Cerebellar nuclear complex (tissue), 1 donor: ENCODE measurements at places on chromosomes 11 and 22.
A peak's percentile ranks its signal among the peaks of the same experiment; 100 is the strongest.

- DNase-seq, result no peak
Observed at GRCh38 chr11:65224930-65225278, 36.9 kb upstream of the POLA2 start.

GRCh38 chr11:44367452-44367851, 57.5 kb upstream of the ALX4 start:
- no peak for DNase-seq

DNA sequence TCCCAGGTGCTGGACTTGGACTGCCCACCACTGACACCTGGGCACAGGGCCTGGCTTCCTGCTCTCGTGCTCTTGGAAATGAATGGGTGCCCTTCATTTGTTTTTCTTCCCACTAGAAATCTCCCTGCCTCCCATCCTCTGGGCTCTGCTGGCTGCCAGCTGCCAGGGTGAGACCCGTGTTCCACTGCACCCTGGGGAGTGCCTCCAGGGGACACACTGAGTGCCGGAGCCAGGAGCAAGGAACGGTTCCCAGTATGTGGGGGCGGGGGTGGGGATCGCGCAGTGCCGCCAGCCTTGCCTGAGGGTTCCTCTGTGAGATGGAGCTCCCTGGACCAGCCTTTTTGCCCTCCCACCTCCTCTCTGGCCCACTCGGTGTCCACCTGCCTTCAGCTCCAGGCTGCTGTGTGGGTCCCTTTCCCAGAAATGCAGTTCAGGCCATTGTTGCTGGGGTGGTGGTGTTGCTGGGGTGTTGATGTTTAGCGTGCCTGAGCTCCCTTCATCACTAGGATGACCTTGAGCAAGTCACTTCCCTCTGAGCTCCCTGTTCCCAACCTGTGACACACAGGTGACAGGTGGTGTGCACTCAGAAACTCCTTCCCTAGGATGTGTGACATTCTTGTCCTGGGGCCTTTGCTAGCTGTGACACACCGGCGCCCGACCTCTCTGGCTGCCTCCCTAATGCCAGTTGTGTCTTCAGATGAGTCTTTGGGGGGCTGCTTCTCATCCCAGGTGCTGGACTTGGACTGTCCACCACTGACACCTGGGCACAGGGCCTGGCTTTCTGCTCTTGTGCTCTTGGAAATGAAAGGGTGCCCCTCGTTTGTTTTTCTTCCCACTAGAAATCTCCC, 72.1 kb downstream of the MED15 start:
- DNase-seq, result no peak

DNA sequence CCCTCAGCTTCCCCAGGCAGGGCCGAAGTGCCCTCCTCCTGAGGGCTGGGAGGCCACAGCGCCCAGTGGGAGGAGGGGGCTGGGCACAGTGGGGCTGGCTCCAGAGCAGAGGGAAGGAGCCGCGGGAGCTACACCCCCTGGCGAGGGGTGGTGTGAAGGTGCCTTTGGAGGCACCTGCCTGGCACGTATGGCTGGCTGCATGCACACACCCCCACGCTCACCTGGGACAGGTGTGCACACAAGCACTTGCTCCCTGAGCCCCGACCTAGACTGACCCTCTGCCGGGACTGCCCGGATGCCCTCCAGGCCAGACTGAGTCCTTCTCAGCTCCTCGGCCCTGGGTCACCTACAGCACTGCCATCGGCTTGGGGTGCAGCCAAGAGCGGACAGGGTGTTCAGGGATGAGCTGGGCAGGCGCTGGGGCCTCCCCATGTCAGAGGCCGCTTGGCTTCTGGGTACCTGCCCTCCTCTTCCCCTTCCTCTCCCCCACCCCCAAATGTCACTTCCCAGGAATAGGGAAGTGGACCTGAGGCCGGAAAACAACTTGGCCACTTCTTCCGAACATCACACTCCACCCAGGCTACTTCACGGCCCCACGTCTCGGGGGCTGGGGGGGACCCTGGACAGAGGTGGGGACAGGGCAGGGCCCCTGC, 7.4 kb upstream of the PIM3 start:
- DNase-seq, result no peak

DNA sequence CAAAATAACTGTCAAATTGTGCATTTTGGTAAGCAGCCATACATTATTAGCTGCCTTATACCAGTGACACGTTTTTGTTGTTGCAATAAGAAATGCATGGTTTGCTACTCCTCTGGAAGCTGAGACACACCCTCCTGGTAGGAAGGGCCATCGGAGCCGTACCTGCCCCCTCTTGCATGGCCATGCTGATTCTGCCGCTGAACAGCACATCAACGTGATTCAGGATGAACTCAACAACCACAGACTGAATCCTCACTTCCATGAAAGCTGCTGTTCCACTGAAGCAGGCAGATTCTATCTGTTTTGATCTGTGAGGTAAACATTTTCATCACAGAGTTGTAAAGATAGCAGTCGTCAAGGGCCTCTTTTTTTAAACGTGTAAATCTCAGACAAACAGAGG, 38.6 kb upstream of the TP53AIP1 start:
- no peak for DNase-seq

- no peak for DNase-seq
Observed at GRCh38 chr11:68016161-68016903, 6.2 kb downstream of the ALDH3B1 start.

GRCh38 chr11:110524238-110524637, 94.5 kb downstream of the FDX1 start:
- no peak for DNase-seq

- no peak for DNase-seq
Observed at GRCh38 chr11:40186437-40187263, 1272.8 kb downstream of the LRRC4C start.

DNA sequence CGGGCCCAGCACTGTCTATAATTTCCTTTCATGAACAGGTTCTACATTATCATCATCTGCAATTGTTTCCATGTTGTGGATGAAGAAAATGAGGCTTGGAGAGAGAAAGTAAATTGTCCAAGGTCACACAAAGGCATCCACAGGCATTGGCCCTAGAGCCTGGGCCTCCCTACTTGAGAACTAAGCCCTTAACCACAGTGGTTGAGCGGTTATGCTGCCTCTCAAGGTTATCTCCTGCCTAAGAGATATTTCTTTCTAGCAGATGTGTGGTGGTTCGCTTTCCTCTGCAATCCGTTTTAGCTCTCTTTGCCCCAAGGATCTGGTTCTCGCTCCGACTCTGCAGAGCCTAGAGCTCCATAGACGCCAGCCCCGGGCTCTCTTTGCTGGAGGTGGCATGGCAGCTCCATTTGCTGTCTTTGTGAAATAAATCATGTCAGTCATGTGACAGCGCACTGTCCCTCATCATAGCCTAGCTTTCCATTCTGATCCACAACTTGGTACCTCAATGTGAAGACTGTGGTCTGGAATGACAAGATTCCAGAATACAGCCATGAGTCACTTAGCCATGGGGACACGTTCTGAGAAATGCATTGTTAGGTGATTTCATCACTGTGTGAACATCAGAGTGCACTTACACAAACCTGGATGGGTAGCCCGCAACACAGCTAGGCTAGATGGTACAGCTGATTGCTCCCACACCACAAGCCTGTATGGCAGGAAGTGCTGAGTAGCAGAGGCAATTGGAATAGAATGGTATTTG, 27.2 kb downstream of the RPS6KA4 start:
- DNase-seq, result no peak

DNA sequence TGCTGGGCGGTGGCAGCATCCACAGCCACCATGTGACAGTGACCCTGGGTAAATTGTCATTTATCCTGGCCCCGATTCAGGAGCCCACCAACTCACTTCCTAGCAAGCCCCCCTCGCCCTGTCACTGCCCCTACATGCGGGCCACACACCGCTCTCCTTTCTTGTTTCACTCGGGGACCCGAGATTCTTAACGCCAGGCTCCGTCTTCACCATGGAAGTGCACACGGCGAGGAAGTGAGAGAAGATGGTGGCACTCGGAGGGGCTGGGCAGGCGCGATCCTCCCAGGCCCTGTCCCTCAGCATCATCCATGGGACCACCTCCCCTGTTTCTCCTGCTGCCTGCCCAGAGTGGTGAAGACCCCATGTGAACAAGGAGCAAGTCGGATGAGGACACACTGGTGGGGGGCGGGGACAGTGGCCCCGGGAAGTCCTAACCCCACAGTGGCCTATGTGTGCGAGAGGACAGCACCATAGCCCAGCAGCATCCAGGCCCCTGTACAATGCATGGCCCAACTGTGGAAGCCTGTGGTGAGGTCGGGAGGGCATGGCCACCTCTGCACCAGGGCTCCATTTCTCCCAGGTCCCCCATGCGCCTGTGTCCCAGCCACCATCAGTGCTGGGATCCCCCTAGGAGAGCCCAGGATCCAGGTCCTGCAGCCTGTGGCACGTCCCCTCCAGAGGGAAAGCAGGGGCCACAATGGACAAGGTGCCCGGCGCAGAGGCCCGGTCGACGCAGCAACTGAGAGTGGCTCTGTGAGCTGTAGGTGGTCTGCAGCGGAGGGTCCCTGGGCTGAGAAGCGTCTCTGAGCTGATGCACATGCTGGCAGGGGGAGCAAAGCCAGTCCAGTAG, 262.8 kb downstream of the BRD1 start:
- no peak for DNase-seq

GRCh38 chr11:69299572-69299971, 5.6 kb downstream of the MYEOV start:
- DNase-seq, result no peak

- no peak for DNase-seq
Observed at GRCh38 chr11:119371778-119372182, 9.7 kb downstream of the USP2 start.

- no peak for DNase-seq
Observed at GRCh38 chr11:28461846-28462245, 353.7 kb downstream of the METTL15 start.

GRCh38 chr11:75272391-75272790, 31.8 kb downstream of the TPBGL start:
- no peak for DNase-seq

GRCh38 chr11:27717801-27718229, 17.6 kb upstream of the BDNF start:
- peak; percentile 48 for DNase-seq

- no peak for DNase-seq
Observed at GRCh38 chr11:33672273-33672672, 28.4 kb downstream of the C11orf91 start.

DNA sequence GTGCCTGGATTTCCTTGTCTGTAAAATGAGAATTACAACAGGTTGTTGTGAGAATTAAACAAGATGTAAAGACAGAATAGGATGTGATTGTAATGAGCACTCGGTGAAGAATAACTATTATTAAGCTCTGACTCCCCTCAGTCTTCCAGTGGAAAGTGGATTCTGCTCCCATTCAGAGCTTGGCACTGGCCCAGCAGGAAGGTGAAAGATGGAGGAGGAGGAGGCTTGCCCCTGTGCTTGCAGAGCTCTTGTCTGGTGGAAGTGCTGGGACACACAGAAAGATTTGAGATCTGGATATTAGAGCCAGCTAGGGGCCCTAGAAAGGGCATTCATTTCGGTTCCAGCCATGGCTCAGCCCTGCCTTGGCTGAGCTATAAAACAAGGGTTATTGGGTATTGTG, 28.2 kb downstream of the PHLDB1 start:
- DNase-seq, result no peak

DNA sequence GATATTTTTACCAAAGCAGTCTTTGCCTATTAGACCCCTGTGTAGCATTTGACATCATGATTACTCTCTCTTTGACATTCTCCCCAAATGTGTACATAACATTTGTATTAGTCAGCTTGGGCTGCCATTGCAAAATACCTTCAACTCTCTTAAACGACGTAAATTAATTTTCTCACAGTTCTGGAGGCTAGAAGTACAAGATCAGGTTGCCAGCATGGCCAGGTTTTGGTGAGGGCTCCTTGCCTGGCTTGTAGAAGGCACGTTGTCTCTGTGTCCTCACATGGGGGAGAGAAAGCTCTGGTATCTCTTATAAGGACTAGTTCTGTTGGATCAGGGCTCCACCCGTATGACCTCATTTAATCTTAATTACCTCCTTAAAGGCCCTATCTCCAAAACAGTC, 12.3 kb upstream of the DLAT start:
- DNase-seq, result no peak

GRCh38 chr22:22693531-22693884, 49.1 kb downstream of the GGTLC2 start:
- DNase-seq, result no peak

- no peak for DNase-seq
Observed at GRCh38 chr22:33035272-33035863, 22.8 kb downstream of the SYN3 start.

GRCh38 chr22:49396817-49397216, 430.9 kb downstream of the BRD1 start:
- no peak for DNase-seq

GRCh38 chr11:11963842-11964773, 44.3 kb downstream of the DKK3 start:
- DNase-seq, result no peak
